ENCODE measurements at places on chromosomes 1 and 21.

- no peak for DNase-seq
Observed at GRCh38 chr1:33009561-33009960, 27.1 kb downstream of the AK2 start.

GRCh38 chr1:219171192-219171935, 2.3 kb upstream of the LYPLAL1 start:
- no peak for DNase-seq

GRCh38 chr1:205068001-205068400, 16.3 kb downstream of the TMEM81 start:
- no peak for DNase-seq

DNA sequence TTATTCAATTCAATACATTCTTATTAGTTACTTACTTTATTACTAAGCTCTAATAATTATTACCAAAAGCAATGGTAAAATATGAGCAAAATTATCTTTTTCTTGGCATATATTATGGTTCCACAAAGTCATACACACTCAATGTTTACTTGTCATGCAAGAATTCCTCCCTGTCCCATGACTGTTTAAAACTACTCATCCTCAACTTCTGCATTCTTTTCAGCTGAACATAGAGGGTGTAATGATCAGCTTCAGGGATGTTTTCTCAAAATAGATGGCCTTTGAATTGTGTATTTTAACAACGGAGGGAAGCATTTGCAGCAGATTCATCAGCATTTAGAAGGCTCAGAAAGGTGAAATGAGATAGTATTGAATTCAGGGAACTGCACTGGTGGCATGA, 499.0 kb downstream of the RWDD3 start:
- DNase-seq = no peak

DNA sequence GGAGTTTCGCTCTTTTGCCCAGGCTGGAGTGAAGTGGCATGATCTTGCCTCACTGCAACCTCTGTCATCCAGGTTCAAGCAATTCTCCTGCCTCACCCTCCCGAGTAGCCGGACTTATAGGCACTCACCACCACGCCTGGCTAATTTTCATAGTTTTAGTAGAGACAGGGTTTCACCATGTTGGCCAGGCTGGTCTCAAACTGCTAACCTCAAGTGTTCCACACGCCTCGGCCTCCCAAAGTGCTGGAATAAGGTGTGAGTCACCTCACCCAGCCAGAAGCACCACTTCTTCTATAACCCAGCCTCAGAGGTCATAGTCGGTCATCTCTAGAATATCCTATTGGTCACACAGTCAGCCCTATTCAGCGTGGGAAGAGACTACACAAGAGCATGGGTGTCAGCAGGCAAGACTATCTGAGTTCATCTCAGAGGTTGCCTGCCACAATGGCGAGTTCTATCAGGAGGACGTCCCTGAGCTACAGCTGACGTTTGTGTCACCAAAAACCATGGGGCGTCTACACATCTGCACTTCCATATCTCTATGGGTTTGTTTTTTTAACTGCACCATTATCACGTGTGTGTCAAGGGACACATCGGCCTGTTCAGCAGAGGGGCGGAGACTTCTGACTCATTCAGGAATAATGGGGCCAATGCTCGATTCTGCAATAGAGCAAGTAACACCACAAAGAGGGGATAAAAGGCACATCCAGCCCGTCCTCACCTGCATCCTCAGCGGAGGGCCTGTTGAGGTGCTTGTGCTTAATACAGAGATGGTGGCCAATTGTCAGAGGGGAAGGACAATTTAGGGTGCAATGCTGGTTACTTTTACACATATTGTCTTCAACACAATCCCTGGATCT, 256.3 kb upstream of the IRF2BP2 start:
- DNase-seq = peak; percentile 29

- no peak for DNase-seq
Observed at GRCh38 chr1:110631836-110632620, 25.9 kb upstream of the KCNA2 start.

DNA sequence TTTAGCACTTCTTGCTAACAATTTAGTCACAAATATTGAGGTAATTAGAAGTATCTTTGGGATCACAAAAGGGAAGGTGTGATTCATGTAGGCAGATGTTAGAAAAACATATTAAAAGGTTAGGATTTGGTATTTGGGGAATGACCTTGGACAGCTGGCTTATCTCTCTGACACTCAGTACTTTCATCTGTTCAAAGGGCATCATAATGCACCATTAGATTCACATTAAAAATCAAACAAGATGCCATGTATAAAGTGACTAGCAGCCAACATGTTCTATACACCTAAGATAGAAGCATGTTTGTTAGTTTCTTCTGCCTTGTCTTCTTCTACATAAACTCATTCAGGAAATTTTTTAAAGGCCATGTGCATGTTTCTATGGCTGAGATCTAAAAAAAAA, 56.5 kb upstream of the ESRRG start:
- DNase-seq = no peak

DNA sequence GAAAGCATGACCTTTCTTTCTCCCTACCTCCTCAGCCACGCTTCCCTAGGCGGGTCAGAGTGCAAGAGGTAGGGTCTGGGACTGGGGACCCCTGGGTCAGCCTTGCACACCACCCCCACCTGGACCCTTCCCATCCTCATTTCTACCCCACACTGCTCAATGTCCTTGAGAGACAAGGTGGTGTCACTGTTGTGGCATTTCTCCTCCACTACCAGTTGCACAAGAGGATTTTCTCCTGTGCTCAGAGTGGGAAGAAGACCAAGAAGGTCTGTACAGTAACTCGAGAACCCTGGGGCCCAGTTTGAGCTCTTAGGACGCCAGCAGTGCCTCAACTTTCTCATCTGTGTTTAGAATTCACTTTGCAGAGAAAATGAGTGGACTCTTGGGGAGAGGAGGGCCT, 49.4 kb upstream of the CD34 start:
- DNase-seq = no peak

GRCh38 chr1:29239142-29239541, 2.8 kb downstream of the PTPRU start:
- DNase-seq = no peak

- no peak for DNase-seq
Observed at GRCh38 chr1:116346943-116347673, 25.9 kb upstream of the ATP1A1 start.

- no peak for DNase-seq
Observed at GRCh38 chr1:90155721-90156487, 161.0 kb downstream of the ZNF326 start.

GRCh38 chr1:116950517-116951199, 40.9 kb downstream of the PTGFRN start:
- DNase-seq = no peak

DNA sequence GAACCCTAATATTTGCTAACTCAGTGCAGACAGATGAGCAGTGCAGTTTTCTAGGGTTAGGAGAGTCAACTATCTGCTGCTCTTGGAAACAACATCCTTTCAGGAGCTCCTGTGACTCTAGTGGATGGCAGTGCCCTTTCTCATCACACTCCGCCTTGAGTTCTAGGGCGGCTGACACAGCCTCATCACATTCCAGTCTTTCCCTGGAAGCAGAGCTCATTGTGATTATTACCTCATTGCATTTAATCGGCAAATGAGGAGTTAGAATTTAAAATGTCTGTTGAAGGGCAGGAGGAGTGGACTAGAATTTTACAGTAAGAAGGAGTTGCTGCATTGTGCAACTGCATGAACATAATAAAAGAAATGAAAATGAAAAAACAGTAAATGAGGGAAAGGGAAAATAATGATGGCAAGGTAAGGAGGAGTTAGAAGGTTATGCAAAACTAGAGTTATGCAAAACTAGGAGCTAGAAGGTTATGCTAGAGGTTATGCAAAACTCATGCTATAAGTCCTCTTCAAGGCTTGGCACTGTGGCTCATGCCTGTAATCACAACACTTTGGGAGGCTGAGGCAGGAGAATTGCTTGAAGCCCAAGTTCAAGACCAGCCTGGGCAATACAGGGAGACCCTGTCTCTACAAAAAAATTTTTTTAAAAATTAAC, 6.9 kb upstream of the PTGFRN start:
- no peak for DNase-seq

DNA sequence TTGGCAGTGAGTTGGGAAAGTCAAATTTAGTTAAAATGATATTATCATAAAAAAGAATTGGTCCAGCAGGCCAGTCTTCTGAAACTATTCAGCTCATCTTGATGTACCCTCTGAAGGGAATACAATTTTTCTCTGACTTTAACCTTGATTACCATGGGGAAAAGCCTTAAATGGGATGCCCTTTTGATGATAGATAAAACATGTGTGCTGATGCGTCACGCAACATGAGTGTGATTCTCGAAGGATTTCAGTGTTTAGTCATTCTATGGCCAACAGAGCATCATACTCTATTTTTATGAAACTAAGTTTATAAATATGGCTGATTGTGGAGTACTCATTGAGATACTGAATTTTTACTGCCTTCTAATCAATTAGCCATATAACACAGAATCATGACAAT, 171.5 kb downstream of the ZNF281 start:
- no peak for DNase-seq

DNA sequence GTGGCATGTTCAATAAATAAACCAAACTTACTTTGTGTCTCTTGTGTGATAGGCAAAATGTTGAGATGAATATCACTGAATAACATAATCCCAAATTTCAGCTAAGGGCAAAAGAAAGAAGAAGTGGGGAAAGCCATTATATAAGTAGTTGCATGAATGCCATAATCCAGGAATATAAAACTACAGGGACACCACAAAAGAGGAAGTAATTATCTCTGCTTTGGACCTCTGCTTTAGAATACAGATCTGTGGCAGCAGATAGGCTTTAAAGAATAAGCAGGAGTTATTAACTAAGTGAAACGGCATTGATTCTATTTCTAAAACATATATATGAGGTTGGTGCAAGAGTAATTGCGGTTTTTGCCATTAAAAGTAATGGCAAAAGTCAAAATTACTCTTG, 288.5 kb upstream of the SNX7 start:
- no peak for DNase-seq

GRCh38 chr1:195105281-195105680, 1503.0 kb downstream of the KCNT2 start:
- no peak for DNase-seq

GRCh38 chr21:35720208-35720731, 340.1 kb downstream of the SETD4 start:
- DNase-seq = no peak

- DNase-seq = no peak
Observed at GRCh38 chr21:46581780-46582307, 23.0 kb downstream of the S100B start.

- DNase-seq = no peak
Observed at GRCh38 chr1:230861489-230861888, 6.8 kb downstream of the C1orf198 start.

GRCh38 chr21:40070871-40071270, 203.6 kb downstream of the PCP4 start:
- DNase-seq = no peak

DNA sequence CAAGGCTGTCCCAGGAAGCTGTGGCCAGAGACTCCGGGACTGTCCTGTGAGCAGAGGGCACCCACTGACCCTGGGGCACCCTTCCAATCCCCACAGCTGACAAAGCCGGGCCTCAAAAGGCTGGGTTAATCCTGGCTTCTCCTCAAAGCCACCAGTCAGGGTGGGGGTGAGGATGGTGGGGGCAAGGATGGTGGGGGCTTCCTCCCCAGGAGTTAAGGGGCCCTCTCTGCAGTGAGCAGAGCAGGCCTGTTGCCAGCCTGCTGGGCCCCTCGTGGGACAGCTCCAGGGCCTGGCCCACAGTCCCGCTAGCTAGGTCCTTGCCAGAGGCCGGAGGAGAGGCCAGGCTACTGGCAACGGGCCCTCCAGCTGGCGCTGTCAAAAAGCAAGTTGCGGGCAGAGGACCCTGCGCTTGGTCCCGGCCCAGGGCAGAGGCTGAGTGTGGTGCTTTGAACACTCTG, 37.9 kb upstream of the CCDC27 start:
- no peak for DNase-seq

- no peak for DNase-seq
Observed at GRCh38 chr1:26190373-26190987, at the start of gene CATSPER4. TSS of gene CATSPER4 (plus strand) at chr1:26190602. CDS start at chr1:26190628, 26 bp downstream.

- no peak for DNase-seq
Observed at GRCh38 chr1:99647490-99647889, 1.6 kb downstream of the PALMD start.

- DNase-seq = peak; percentile 25
Observed at GRCh38 chr1:56414728-56415224, 164.6 kb downstream of the PLPP3 start.

- DNase-seq = no peak
Observed at GRCh38 chr21:36113647-36114428, 21.0 kb upstream of the CBR3 start.

DNA sequence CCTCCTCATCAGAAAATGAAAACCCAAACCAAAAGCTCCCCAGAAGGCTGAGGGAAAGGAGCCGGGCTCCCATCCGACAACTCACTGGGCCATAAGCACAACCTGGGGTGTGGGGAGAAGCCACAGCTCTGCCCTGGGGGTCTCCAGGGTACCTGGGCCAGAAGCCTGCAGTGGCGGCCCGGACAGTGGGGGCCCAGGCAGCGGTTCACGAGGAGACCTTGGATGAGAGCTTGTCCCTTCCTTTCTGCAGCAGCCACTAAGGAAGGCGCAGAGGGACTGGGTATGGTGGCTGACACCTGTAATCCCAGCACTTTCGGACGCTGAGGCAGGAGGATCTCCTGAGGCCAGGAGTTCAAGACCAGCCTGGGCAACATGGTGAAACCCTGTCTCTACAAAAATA, 17.5 kb upstream of the TRAPPC10 start:
- DNase-seq = no peak

DNA sequence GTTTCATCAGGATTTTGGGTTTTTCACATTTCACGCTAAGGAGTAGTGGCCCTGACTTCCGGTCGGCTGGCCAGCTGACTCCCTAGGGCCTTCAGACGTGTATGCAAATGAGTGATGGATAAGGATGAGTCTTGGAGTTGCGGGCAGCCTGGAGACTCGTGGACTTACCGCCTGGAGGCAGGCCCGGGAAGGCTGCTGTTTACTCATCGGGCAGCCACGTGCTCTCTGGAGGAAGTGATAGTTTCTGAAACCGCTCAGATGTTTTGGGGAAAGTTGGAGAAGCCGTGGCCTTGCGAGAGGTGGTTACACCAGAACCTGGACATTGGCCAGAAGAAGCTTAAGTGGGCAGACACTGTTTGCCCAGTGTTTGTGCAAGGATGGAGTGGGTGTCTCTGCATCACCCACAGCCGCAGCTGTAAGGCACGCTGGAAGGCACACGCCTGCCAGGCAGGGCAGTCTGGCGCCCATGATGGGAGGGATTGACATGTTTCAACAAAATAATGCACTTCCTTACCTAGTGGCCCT, 23.1 kb upstream of the TNFRSF1B start:
- DNase-seq = no peak

Measured in NCI-H1436 treated with DMSO at 0.1 percent for 48 hours (cell line).